ENCODE measurements at places on chromosomes 12 and 14.

GRCh38 chr14:80135305-80136088, 75.8 kb downstream of the DIO2 start:
- no peak for DNase-seq
- no peak overlapping the region for H3K4me3 ChIP-seq
- no peak overlapping the region for H3K27ac ChIP-seq
- no peaks in the 10 kb centered on the region for H3K4me1 ChIP-seq

- H3K4me3 ChIP-seq = no peak overlapping the region
- no peaks in the 10 kb centered on the region for H3K36me3 ChIP-seq
- no peak overlapping the region for H3K27ac ChIP-seq
- H3K4me1 ChIP-seq = no peaks in the 10 kb centered on the region
- no peaks in the 10 kb centered on the region for H3K27me3 ChIP-seq
Measured at GRCh38 chr12:31859232-31859977, 99.8 kb upstream of the RESF1 start.

DNA sequence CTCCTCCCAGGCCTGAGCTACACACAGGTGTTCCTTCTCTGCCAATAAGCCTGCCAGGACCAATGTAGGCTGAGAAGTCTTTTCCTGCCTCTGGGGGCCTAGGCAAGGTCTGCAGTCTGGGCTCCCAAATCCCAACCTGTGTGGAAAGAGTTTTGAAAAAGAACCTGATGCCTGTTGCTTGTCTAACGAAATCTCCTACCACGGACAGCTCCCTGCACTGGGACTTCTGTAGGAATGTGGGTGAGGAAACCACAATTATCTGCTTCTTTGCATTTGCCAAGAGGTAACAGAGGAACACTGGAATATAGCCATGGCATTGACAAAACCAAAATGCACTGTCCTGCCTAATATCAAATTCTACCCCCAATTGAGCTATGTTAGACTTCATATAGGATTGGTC, 877.0 kb upstream of the TMEM132C start:
- no peak overlapping the region for H3K4me3 ChIP-seq
- no peak overlapping the region for H3K27ac ChIP-seq
- H3K27me3 ChIP-seq = no peaks in the 10 kb centered on the region
- H3K36me3 ChIP-seq = no peaks in the 10 kb centered on the region
- DNase-seq = peak; percentile 38

DNA sequence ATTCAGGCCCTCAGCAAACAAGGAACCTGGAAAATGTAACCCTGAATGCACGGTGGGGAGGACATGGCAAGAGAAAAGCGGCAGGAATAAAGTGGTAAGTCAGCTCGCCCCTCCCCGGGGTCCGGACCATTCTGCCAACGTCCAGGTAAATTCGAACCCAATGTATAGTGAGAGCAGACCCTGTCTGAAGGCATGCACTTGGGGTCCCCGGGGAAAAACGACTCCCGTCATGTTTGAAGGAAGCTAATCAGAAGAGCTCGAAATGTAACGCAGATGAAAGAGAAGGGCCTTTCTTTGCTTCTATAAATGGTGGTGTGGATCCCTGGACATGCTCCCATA, 193 bp downstream of the ACACB start:
- H3K36me3 ChIP-seq = no peaks in the 10 kb centered on the region
- no peak overlapping the region for H3K27ac ChIP-seq
- H3K4me3 ChIP-seq = no peak overlapping the region
- DNase-seq = no peak
- peaks cover 3% of the 10 kb centered on the region for H3K4me1 ChIP-seq

All from SJSA1 (cell line).